AG20443 (cell line): ENCODE measurements at places on chromosomes 5 and 9.

GRCh38 chr5:81300921-81301270 lies 491 bp upstream of the ZCCHC9 start:
- no peak for DNase-seq

- no peak for DNase-seq
These were observed 252.3 kb upstream of the HAPLN1 start for GRCh38 chr5:83972909-83973308.

DNA sequence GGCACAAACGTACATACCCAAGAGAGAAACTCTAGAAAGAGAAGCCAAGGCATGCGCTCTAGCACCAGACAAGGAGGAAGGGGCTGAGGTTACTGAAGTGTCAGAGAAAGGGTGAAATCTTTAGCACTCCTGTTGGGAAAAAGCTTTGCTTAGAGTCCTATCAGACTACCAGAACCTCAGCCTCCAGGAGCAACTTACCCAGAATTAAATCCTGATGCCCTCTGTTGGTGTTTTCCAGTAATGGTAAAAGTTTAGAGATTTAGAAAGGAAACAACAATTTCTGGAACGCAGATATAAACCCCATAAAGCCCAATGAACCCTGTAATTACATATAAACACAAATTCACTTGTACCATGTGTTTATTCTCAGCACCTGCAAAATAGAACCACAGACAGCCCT lies 33.2 kb upstream of the ASTN2 start:
- no peak for DNase-seq

GRCh38 chr5:78751872-78752271 lies 103.3 kb upstream of the LHFPL2 start:
- DNase-seq = no peak

- DNase-seq = peak; percentile 96
These were observed at the start of gene TMEM8B for GRCh38 chr9:35829084-35829763. TSS of gene TMEM8B (plus strand) at chr9:35829228. CDS start at chr9:35829448, 220 bp downstream.

DNA sequence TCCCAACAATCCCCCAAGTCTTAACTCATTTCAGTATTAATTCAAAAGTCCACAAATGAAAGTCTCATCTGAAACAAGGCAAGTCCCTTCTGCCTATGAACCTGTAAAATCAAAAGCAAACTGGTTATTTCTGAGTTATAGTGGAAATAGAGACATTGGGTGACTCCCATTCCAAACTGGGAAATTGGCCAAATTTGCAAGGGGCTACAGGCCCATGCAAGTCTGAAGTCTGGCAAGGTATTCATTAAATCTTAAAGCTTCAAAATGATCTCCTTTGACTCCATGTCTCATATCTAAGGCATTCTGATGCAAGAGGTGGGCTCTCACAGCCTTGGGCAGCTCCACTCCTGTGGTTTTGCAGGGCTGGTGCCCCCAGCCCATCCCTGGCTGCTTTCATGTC lies 167.9 kb downstream of the HTR1A start:
- no peak for DNase-seq

- DNase-seq = no peak
These were observed 91.3 kb upstream of the ADAMTS2 start for GRCh38 chr5:179436321-179437122.

GRCh38 chr9:94139672-94140417 lies 55.6 kb downstream of the PTPDC1 start:
- DNase-seq = peak; percentile 93

- no peak for DNase-seq
These were observed 5.9 kb upstream of the PRKACG start for GRCh38 chr9:69019808-69020207.

DNA sequence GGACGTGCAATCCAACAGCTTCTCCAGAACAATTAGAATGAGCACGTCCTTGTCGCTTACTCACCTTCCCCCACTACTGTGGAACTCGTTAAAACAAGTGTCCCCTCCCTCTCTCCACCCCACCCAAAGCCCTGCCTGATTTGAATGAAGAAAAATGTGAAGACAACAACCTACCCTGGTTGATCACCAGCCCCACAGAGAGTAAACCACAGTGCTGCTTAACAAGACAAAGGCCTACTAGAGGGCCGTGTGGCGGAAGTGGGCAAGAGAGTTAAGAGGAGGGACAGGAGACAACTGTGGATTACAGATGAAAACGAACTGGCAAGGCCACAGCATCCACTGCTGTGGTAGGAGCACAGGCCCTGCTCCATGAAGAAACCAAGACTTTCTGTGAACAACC lies 51.1 kb downstream of the CDK5RAP2 start:
- no peak for DNase-seq

DNA sequence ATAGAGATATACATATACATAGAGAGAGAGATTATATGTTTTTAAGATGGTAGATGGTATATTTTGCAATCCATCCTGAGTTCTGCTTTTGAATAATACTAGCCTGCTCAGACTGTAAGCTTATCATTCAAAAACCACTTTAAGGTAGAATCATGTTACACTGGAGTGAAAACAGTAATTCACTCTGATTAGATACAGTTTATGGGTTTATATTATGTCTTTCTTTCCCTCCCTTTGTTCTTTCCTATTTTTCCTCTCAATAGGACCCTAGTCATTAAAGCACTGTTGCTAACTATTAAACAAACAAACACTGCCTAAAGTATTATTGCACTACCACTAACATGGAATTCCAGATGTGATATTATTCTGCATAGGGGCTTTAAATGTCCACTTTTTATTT lies 202.0 kb downstream of the ADAMTSL1 start:
- no peak for DNase-seq

DNA sequence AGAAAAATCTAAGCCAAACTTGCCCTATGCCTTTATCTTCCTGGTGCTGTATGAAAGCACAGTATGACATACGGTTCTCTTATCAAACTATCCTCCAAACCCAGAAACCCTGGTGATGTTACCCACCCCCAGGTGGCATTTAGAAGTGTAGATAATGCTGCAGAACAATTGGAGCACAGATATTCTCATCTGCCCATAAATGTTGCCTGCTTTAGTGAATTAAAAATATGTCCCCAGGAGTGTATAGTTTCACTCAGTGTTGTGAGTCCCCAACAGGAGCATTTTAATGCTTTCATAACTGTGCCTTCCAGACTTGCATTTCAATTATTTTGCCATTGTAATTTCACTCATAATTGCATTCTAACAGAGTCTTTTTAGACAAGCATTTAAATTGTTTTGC lies 50.8 kb downstream of the SV2C start:
- DNase-seq = no peak

- no peak for DNase-seq
These were observed 4.1 kb downstream of the HBEGF start for GRCh38 chr5:140342287-140342686.

DNA sequence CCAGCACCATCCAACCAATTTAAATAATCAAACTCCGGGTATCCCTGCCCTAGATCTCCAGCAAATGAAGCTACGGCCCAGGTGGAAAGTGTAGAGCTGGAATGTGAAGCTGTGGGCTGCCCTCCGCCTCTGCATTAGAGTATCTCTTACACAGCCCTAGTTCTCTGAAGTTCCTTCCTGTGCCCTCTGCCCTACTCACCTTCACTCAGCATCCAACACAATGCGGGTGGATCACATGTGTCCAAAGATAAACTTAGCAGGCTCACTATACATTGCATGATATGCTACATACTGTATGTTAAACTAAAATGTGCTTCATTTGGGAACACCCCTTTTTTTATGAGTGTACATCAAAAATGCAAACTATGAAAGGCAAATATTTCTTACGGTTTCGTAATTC lies 70.0 kb upstream of the RAD23B start:
- DNase-seq = no peak

DNA sequence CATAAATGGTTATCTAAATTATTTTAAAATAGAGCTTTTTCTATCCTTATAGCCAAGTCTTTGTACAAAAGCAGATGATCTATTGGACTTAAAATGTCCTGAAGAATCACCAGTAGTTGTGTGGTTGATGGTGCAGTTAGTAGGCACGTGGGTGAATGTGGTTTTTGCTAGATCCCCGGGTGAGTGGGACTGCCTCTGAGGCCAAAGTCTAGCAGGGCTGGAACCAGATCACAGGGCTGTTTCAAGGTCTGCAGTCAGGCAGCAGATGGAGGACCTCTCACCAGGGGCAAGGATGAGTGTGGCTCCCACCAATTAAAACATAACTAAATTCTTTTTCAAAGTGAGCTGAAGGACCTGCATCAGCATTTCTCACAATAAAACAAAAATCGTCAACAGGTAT lies 604.7 kb upstream of the FTMT start:
- no peak for DNase-seq

DNA sequence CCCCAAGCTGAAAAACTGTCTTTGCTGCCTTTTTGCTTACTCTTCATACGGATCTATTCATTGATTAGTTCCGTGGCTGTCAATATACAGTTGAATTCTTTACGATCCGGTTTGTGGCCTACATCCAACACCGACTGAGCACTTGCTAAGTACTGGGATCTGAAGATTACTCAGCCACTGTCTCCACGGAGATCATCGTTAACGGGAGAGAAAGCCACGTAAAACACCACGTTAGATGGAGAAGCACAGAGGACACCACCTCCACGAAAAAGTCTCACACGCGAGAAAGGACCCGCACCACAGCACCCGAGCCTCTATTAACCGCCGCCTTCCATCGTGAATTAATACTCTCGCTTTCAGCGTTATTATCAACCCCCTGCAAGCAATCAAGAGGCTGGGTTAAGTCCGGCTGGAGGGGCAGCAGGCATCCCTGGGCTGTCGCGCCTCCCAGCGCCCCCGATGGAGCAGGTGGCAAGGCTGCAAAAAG lies 650 bp downstream of the ELP1 start:
- DNase-seq = no peak

GRCh38 chr9:93086447-93087224 lies 9.4 kb upstream of the CARD19 start:
- DNase-seq = no peak

GRCh38 chr5:177489119-177489716 lies 8.2 kb downstream of the PDLIM7 start:
- DNase-seq = no peak

- no peak for DNase-seq
These were observed 9.8 kb upstream of the KCNIP1 start for GRCh38 chr5:170494041-170494440.

- no peak for DNase-seq
These were observed 24.8 kb downstream of the GRIA1 start for GRCh38 chr5:153515301-153515700.

DNA sequence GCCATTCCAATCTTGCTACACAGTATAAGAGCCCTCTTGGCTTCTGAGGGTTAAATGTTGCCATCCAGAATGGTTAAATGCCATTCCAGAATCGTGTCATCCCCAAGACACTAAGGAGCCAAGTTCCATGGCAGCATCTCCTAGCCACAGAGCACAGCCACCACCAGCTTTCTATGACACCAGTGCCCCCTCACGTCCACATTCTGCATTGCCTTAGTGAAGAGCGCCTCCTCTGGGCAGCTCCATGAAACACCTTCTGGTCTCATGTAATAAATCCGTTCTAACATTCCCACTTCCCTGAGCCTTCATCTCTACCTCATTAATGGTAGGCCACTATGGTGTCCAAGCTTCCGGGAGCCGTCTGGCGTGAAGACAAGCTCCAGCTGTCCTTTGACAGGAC lies 12.4 kb downstream of the CBY3 start:
- peak; percentile 77 for DNase-seq

DNA sequence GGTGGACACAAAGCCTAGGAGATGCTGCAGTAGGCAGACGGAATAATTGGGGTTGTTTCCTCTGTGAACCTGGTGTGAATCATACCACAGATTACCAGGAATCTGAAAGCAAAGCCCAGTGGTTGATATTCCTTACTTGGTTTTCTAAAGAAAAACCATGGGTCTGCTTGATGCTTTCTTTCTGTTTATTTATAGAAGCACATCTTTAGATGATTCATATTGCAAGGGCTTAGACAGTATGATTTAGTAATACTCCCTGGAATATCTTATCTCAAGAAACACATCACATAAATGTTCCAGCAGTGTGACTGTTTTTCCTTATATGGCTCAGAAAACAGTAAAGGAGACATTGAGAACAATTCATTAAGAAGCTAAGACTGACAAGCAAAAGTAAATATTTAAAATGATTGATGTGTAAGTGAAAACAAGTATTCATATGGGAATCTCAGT lies 623.3 kb downstream of the RAB3C start:
- no peak for DNase-seq

GRCh38 chr9:90966031-90966290 lies 164.3 kb downstream of the SYK start:
- DNase-seq = no peak

GRCh38 chr5:176887252-176887849 lies 11.8 kb downstream of the HK3 start:
- DNase-seq = no peak

GRCh38 chr5:175337680-175338079 lies 106.3 kb downstream of the DRD1 start:
- no peak for DNase-seq

GRCh38 chr5:157559301-157559700 lies 16.3 kb downstream of the ADAM19 start:
- DNase-seq = peak; percentile 46

- DNase-seq = no peak
These were observed 396.6 kb upstream of the ZNF608 start for GRCh38 chr5:125143011-125143410.

- DNase-seq = no peak
These were observed 132.8 kb upstream of the RUSC2 start for GRCh38 chr9:35357116-35357515.

- no peak for DNase-seq
These were observed 8.9 kb downstream of the WDR5 start for GRCh38 chr9:134144801-134145200.

- DNase-seq = no peak
These were observed 26.1 kb downstream of the TIMD4 start for GRCh38 chr5:156936972-156937371.

GRCh38 chr5:10695759-10696543 lies 65.1 kb downstream of the DAP start:
- peak; percentile 59 for DNase-seq

GRCh38 chr9:82021198-82021597 lies 32.6 kb downstream of the SPATA31D1 start:
- peak; percentile 73 for DNase-seq

DNA sequence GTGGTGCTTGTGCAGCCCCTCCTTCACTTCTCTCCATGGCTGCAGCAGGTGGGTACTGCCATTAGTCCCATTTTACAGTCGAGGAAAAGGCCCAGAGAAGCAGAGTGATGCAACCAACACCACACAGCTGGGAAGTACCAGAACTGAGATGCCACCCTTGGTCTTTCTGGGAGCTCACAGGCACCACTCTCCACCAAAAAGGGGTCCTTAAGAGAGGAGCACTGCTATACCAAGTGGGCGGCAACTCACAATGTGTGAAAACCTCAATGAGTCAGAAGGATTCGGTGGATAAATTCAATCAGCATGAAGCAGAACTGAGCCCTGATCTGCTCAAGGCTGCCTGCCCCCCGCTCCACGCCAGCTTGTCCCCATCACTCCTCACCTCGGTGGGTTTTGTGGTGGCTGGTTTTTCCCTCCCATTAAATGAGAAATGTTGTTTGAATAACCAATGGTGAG lies 213.7 kb downstream of the FSTL4 start:
- DNase-seq = no peak

- DNase-seq = no peak
These were observed 610.6 kb downstream of the CDH12 start for GRCh38 chr5:22242532-22242931.

- DNase-seq = no peak
These were observed 89.4 kb upstream of the DHFR start for GRCh38 chr5:80744149-80744548.
